Left lung (tissue), 14 donors: ENCODE measurements at places on chromosomes 6 and 20. TPM values are rescaled to one million over a fixed set of nuclear protein-coding genes. Genes with fewer than 3 reads are reported as not detected.
A peak's percentile ranks its signal among the peaks of the same experiment; 100 is the strongest.

DNA sequence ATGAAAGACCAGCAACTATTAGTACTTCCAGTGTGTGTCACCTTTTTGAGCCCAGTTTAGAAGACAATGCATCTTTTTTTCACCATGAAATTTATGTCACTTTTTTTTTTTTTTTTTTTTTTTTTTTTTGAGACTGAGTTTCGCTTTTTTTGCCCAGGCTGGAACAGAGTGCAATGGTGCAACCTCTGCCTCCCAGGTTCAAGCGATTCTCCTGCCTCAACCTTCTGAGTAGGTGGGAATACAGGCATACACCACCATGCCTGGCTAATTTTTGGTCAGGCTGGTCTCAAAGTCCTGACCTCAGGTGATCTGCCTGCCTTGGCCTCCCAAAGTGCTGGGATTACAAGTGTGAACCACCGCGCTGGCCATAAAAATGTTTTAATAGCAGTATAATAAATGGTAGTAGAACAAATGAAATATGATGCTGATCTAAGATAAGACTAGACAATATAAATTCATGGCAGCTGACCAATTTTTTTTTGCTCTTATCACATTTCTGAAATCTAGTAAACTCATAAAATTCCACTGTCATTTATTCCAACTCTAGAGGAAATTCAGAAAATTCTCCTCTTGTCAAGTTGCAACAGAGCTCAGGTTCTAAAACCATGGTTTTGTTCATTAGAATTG is 21.3 kb downstream of the NHSL1 start:
- DNase-seq = no peak

- no peak for DNase-seq
Observed at GRCh38 chr6:158861686-158862381, 42.7 kb upstream of the EZR start.

DNA sequence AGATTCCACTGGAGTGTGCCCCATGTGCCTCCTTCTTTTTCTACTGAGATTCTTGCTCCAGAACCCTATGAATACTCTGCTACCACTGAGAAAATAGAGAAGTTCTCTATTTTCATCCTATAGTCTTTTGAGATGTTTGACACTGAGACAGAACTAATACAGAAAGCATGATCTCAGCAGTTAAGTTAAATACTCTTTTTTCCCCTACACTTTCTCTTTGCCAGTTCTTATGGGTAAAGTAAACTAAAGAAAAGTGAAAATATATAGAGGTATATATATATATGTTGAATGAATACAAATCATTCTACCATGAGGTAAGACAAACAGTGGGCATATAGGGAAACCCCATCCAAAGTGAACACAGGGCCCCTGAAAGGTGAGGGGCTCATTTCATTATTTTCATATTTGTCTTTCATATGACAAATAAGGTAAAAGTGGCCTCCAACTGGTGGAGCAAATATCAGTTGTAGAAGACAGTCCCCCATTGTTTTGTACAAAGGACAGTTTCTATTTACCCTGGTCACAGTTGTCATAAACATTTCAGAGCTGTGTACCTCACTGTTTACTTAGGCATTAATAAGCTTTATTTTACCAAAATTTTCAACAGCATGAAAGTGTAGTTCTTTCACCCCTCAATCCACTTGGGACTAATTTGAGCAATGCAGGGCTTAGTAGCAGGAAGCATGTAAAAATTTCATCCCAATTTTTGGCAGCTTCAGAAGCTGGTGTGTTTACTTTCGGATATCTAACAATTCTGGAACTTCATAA is 188.3 kb upstream of the MARCKS start:
- peak; percentile 29 for DNase-seq

GRCh38 chr6:3534599-3534998 is 77.7 kb upstream of the SLC22A23 start:
- no peak for DNase-seq

DNA sequence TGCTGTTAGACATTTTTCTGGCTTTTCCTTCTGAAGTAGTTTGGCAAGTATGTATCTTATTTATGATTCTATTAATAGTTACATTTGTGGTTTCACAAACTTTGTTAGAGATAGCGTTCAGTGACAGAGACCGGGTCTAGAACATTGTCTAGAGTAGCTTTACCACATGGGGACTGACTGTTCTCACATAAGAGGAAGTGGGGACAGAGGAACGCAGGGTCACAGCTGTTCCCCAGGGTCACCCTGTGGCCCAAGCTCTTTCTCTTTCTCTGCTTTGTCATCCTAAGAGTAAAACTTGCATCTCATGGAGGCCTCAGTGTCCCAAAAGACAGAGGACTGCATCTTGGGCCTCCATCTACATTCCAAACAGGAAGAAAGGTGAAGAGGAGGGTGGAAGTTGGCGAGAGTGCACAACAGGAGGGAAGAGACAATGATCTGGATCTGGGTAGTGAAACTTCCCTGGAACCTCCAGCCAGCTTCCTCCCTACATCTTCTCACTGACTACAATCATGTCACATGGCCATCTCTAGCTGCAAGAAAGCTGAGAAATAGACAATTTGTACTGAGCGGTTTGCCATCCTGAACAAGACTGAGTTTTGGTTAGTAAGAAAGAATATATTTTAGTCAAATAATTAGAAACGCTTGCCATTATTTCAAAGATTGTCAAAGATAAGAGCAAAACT is 645.8 kb upstream of the ARID1B start:
- no peak for DNase-seq

GRCh38 chr6:71277926-71278600 is 10.5 kb upstream of the OGFRL1 start:
- no peak for DNase-seq

DNA sequence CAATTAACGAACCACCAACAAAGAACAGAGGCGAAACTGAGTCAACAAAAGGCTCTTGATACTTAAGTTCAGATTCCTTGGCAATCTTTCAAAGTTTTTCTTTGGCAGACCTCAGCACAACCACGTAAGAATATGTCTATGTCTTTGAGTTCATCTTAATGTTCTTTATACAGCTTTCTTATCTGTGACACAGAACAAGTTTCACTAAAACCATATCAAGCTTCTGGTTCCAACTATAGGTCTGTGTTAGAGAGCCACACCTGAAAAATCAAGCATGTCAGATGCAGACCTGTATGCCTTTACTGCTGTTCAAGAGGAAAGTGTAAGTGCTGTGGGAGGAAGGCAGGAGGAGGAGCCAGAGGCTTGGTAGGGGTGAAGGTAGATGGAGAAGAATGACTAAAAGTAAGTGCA is 271.3 kb downstream of the KHDC1L start:
- no peak for DNase-seq

The ZSCAN31 gene
- polyA plus RNA-seq = 11.9 TPM

The NMBR gene
- polyA plus RNA-seq = 0.31 TPM
